ENCODE measurements at places on chromosomes 5 and 9.

DNA sequence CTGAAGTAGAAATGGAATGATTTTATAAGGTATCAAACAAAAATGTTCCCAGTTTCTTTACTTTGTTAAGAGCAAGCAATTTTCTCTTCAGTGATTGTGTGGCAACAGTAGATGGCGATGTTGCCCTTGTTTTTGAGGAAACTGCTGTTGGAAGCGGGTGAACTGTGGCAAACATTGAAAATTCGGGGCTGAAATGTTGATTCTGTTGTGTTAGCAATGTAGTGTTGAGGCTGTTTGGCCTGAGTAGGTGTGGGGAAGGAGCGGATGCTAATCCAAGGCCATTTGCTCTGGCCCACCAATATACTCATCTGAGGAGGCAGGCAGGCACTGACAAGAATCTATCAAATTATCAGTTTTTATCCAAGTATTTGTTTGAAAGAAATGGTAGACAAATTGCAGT lies 129.8 kb downstream of the SLC12A2 start:
- DNase-seq, result peak; percentile 49

GRCh38 chr5:179816401-179816795 lies 4.3 kb upstream of the SQSTM1 start:
- no peak for DNase-seq

- DNase-seq, result no peak
Measured at GRCh38 chr9:32867026-32867425, 83.7 kb downstream of the TMEM215 start.

- no peak for DNase-seq
Measured at GRCh38 chr5:177496070-177496726, 1.2 kb downstream of the PDLIM7 start.

DNA sequence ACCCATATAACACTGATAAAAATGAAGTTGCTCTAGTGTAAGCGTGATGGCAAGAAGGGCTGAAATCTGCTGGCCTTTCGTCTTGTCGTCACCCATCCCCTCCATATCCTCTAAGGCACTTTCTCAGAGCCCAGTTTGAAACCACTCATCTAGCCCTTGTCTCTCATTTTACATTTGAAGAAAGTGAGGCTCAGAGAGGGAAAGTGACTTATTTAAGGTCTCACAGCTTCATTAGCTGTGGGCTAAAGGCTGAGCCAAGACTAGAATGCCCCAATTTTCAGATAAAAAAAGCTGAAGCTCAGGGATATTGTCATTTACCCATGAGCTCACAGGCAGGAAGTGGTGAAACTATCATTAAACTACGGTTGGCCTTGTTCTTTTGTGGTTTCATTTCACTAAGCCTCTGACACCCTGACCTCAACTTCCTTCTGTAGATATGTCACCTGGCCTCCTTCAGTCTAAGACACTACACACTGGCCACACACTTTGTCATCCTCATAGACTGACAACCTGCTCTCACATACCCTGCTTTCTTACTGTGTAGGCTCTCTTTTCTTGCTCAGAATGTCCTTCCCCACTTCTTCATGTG lies 176.7 kb upstream of the DMAC1 start:
- DNase-seq, result no peak

GRCh38 chr5:107400328-107400727 lies 270.4 kb downstream of the EFNA5 start:
- DNase-seq, result no peak

- DNase-seq, result no peak
Measured at GRCh38 chr5:83608122-83608521, 112.5 kb downstream of the HAPLN1 start.

DNA sequence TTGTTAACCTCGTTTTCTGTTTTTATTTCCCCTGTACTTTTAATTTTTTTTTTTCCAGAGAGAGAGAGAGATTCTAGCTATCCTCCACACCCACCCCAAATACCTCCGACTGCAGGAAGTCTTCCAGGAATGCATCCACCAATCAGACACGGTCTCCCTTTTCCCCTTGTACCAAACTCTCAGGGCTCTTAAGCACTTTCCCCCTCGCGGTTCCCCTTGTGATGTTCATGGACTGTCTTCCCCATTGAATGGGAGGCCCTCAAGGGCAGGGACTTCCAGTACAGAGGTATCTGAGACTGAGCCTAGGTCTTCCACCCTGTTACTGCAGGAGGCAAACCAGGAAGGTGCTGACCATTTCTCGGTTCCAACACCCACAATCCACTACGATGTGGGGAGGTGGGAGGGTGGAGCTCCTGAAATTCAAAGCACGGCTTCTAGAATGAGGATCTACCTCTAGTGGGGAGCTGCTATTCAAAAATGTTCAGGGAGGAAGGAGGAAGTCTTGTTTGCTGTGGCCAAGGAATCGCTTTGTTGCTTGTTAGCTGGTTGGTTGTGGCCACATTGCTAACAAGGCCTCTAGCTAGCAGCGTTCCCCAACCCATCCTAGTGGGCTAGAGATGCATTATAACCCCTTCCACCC lies 37.5 kb upstream of the PTGS1 start:
- DNase-seq, result no peak

- DNase-seq, result peak; percentile 15
Measured at GRCh38 chr5:144812763-144813162, 642.1 kb downstream of the KCTD16 start.

DNA sequence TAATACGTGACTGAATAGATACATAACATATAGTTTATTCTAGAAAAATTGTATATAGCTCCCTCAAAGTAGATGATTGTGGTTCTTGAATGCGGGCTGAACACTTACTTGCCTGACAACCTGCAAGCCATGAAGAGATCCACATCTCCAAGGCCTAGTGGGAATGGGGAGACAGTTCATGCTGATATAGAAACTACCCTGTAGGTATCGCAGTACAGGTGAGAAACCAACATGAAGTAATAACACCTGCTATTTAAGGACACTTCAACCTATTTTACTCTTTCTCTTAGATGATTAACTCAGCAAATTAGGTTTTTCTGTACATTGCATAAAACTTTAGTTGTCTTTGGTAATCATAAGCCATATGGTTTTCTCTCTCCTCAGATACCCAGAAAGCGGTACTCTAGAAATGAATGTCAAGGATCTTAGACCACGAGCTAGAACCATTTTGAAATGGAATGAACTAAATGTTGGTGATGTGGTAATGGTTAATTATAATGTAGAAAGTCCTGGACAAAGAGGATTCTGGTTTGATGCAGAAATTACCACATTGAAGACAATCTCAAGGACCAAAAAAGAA lies 47.3 kb downstream of the UHRF2 start:
- no peak for DNase-seq

GRCh38 chr9:4622016-4622415 lies 40.1 kb upstream of the PLPP6 start:
- DNase-seq, result no peak

DNA sequence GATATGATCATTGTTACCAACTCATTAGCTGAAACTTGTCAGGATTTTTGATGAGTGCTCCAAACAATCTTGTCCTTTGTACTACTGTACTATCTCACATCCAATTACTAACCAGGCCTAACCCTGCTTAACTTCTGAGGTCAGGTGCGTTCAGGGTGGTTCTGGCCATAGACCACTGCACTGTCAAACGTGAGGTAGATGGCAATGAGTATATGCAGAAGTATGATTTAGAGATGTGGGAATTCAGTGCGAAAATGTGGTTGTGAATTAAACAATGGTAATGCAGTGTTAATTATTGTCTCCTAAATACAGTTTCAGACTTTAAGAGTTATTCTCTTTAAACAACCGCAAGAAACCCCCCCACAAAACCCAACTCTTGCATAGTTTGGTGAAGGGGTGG lies 86.5 kb downstream of the ANKRD55 start:
- no peak for DNase-seq

- DNase-seq, result peak; percentile 86
Measured at GRCh38 chr5:143002459-143003327, 232.5 kb downstream of the ARHGAP26 start.

DNA sequence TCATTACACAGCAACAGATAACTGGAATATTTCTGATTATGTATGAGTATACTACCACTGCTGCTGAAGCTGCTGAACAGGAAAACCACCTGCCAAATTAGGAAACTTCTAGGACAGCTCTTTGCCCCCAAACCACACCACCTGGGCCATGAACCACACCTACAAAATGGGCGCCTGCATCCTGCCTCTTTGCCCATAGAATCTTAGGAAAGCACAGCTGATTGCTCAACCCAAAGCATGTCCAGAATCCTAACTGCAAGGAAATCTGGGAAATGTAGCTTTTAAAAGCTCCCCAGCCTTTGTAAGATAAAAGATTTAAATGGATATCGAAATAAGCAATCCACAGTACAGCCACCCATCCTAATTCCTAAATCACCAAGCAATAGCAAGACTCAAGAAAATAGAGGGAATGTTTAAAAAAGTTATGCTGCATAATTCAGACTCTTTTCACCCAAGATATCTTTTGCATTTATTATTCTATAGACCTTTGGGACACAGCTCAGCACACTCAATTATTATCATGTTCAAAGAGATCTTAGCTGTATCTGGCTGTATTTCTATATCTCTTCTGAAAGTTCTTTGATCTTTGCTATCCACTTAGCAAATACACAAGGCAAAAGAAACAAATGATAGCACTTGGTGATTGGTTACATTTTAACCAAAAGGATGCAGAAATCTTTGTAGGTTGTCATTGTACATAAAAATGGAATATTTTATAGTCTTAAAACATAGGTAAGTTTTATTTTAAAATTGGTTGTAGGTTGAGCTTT lies 6.8 kb upstream of the C9orf152 start:
- no peak for DNase-seq

GRCh38 chr9:114117996-114118830 lies 19.1 kb upstream of the KIF12 start:
- no peak for DNase-seq

- DNase-seq, result no peak
Measured at GRCh38 chr5:168600409-168600808, 21.2 kb upstream of the PANK3 start.

Measured in AG09319 (cell line).